ENCODE measurements at places on chromosomes 5 and 9.

DNA sequence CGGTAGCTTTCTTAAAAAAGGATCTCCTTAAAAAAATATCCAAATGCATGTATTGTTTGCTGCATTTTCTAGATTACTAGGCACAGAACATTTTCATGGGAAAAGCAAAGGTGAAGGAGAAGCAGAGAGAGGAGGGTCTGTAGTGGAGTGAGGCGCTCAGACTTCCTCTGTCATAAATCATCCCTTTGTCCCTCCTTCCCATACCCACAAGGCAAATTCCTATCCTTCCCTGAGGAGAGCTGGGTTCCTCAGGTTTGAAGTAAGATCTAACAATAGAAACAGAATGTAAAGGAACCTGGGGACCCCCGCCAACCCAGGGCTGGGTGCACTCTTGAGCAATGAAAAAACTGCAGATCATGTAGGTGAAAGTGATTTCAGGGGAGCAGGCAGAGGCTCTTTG, 149.2 kb upstream of the ANKH start:
- no peak for DNase-seq

GRCh38 chr5:38997591-38997990, 76.6 kb downstream of the RICTOR start:
- no peak for DNase-seq

GRCh38 chr5:172909931-172910502, 49.2 kb upstream of the RPL26L1 start:
- peak; percentile 50 for DNase-seq

DNA sequence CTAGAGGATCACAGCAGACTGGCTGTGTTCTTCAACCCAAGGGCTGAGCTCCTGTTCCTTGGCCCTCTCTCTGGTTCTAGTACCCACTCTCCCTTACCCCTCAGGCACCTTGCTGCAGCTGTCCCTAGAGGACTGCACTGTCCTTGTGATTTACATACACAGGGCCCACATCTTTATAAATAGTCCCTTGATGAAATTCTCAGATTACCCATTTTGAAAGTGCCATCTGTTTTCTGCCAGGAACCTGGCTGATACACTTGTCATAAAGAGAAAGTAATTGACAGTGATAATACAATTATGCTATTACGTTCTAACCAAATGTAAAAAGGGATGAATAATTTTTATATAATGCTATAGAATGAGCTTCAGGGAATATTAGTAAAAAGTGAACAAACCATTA, 16.5 kb upstream of the SPARC start:
- DNase-seq = no peak

DNA sequence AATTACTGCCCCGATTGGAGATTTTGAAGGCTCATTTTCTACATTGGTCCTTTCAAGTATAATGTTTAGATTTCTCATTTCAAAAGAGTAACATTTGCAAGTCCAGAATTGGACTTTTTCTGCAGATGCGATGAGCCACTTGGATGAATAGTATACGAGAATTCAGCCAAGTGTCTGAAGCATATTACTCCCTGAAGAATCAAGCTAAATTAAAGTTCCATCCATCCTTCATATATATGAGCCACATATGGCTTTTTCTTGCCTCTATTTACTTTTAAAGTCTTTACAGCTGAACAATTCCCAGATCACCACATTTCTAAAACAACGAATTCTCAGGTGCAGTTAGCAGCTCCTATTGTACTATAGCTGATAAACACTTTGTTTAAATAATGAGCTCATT, 288.7 kb downstream of the CEMIP2 start:
- DNase-seq = no peak

DNA sequence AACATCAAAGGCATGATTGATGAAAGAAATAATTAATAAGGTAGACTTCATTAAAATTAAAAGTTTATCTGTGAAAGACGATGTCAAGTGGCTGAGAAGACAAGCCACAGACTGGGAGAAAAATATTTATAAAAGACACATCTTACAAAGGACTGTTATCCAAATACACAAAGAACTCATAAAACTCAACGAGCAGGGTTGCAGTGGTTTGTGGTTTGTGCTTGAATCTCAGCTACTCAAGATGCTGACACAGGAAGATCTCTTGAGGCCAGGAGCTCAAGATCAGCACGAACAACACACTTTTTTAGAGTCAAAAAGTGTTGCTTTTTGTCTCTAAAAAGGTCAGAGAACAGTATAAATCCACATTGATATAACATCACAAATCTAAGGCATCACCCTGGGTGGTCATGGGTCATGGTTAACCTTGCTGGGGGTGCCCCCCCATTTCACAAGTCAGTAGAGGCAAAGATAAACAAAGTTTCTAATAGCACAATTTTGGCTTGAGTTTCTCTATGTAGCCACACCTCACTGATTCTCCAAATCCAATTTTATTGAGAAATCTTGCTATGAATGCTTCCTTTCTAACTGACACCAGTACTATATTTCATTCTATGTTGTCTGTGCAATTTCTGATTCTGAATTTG, 342.9 kb upstream of the RPS23 start:
- DNase-seq = peak; percentile 9

- DNase-seq = no peak
Observed at GRCh38 chr5:39469777-39470415, 45.1 kb upstream of the DAB2 start.

DNA sequence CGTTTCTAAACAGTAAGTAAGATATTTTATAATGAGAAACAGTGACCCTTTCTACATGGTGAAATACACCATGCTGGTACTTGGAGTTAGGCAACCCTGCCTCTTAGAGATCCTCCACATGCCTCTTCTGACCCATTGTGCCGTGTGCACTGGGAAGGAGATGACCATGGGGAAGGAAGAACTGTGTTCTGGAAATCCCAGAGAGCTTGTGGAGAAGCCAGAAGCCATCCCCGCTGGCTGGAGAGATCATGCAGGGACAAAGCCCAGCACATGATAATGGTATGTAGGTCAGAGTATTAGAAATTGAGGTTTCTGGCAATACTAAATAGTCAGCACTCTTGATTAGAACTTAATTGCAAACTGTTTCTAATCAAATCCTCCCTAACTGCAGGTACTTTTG, 307.3 kb downstream of the FBXL7 start:
- DNase-seq = no peak

GRCh38 chr5:119287547-119288111, 68.2 kb upstream of the TNFAIP8 start:
- peak; percentile 22 for DNase-seq

DNA sequence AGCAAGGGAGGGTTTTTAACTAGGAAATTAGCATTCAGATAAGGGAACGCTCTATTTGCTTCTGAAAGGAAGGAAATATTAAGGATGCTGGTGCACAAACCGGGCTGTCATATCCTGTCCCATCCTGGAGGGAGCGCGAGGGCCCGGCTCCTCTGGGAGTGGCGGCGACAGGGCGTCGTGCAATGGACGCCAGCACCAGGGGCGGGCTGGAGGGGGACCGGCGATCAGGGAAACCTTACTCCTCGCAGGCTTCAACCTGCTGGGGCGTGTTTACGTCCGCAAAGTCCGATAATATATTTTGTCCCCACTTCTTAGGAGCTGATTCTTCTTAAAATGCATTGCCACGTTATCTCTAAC, 197.1 kb upstream of the TBCA start:
- no peak for DNase-seq

DNA sequence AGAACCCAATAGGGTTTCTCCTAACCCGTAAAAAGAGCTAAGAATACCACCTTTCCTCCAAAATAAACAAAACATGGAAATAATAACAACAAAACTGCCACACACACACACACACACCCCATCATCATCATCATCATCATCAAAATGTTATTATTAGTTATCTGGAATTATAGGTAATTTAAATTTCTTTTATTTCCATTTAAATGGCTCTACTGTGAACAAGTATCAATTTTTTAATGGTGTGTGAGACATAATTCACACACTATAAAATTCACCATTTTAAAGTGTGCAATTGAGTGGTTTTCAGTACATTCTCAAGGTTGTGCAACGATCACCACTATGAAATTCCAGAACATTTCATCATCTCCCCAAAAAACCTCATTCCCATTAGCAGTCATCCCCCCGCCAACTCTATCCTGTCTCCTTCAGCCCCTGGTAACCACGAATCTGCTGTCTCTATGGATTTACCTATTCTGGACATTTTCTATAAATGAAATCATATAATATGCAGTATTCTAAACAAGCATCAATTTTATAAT, 172.7 kb downstream of the ROR2 start:
- peak; percentile 73 for DNase-seq

- peak; percentile 89 for DNase-seq
Observed at GRCh38 chr5:139481580-139482049, 943 bp downstream of the STING1 start.

- DNase-seq = no peak
Observed at GRCh38 chr9:85055506-85056202, 386.1 kb downstream of the NTRK2 start.

GRCh38 chr5:43652537-43653302, 49.7 kb downstream of the NNT start:
- no peak for DNase-seq
